ENCODE measurements at places on chromosomes 4 and X.
A peak's percentile ranks its signal among the peaks of the same experiment; 100 is the strongest.

DNA sequence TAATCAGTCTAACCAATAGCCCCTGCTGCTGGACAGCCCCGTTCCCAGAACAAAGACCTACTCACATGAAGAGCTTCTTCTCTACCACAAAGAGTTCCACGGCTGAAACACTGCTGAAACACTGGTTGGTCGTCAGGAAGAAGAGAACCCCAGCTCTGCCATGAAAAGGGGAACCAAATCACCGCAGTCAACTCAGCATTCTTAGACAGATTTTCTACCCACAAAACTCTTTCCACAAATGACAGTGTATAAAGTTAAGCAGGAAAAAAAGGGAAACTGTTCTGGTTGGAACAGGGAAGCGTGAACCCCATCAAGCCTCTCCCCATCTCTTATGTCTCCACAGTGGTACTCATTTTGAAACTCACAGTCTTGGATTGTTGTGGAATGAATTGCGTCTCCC lies 57.3 kb downstream of the ABCG2 start:
- no peak for DNase-seq

GRCh38 chr4:40140196-40140595 lies 56.6 kb upstream of the RHOH start:
- no peak for DNase-seq

DNA sequence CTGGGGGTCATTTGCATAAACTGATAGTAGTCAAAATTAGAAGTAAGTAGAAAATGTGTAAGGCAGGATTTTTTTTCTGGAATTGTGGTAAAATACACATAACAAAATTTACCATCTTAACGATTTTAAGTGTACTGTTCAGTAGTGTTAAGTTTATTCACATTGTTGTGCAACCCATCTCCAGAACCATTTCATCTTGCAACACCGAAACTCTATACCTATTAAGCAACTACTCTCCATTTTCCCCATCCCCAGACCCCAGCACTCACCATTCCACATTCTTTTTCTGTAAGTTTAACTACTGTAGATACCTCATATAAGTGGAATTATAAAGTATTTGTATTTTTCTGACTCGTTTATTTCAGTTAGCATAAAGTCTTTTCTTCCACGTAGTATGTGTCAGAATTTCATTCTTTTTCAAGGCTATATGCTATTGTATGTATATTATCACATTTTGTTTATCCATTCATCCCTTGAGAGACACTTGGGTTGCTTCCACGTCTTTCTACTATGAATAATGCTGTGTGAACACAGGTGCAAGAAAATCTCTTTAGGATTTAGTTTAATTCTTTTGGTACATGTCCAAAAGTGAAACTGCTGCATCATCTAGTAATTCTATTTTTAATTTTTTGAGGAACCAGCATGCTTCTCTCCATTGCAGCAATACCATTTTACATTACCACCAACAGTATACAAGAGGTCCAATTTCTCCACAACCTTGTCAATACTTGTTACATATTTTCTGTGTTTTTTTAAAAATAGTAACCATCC lies 39.1 kb upstream of the NSUN7 start:
- no peak for DNase-seq

DNA sequence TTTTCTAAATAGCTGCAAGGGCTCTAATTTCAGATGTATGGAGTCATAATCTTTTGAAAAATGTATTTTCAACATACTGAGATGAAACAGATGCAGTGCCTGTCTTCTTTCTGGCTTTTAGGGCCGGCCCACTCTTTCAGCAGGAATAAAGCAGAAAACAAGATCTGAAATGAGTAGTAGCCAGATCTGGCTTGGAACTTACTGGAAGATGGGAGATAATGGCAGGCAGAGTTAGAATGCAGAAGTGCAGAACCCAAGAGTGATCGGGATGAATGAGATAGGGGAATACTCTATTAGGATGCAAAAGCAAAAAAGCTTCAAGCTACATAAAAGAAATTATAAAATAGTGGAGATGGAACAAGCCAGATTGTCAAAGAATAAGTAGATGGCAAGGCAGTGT lies 1.4 kb upstream of the FAM120C start:
- DNase-seq: no peak

DNA sequence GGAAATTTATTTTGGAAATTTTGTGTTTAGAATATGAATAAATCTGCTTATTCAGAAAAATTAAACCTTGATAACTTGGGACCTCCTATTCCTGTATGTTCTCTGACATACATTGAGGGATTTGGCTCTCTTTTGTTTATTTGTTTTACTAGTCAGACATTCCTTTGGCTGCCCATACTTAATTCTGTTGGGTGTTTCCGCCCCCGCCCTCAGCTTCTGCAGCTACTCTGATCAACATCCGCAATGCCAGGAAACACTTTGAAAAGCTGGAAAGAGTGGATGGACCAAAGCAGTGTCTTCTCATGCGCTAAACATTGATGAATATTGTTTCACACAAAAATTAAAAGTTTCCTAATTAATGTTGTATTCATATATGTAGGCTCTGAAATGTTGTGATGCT lies 40.5 kb downstream of the RRAGB start:
- DNase-seq: no peak

DNA sequence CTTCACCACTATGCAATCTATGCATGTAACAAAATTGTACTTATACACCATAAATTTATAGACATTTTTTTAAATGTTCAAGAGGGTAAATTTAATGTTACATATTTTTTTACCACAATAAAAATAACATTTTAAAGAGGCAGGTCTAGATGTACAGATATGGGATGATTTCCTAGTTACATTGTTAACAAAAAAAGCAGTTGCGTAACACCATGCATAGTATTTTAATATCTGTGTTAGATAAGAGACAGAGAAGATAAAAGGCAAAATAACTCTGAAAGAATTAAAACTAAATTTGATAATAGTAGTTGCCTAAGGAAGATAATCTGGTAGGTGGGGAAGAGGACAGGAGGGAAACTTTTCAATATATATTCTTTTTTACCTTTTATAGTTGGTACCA lies 9.1 kb upstream of the ATRX start:
- DNase-seq: no peak

GRCh38 chr4:101101072-101101471 lies 246.3 kb downstream of the PPP3CA start:
- DNase-seq: no peak

DNA sequence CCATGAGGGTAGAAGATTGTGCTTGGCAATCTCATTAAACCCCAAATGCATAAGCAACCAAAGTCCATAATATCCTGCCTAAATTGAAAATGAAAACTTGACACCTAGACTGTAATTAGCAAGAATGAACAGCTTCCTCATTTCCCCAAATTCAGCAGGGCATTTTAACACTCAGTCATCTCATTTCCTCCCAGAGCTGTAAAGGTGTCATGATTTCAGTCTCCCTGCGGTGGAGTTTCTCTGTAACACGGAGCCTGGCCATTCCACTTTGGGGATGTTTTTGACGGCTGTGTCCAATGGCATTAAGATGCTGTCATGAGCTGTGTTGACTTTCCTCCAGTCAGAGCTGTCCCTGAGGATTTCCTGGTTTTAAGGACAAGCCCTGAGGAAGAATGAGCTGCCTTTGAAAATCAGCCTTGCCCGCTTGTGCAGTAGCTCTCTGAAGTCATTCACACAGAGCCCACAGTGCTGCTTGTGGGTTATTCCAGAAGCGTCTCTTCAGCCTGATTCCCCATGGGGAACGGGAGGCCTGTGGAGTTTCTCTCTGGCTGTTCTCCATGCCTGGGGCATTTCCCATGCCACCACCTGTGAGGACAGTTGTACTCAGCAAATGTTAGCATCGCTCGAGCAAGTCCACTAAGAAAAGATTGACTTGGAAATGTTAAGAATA lies 187.0 kb downstream of the MID1 start:
- no peak for DNase-seq

DNA sequence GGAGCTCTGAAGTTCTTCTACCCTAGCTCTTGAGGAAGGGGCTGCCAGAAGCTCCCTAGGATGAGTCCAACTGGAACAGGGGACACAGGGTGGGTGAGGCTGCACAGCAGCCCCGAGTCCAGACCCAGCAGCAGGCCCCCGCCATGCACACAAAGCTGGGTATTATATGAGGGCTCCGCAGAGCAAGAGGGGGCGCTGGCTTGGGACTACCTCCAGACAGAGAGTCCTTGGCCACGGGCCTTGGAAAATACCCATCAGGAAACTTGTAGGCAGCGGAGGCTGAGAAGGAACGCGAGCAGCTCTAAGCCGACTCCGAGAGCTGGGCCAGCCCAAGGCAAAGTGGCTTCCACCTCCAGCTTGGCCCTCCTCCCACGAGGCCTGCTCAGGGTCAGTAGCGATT lies 8.1 kb downstream of the HCFC1 start:
- DNase-seq: no peak

- DNase-seq: peak; percentile 48
Observed at GRCh38 chrX:19303256-19303880, 40.4 kb upstream of the PDHA1 start.

DNA sequence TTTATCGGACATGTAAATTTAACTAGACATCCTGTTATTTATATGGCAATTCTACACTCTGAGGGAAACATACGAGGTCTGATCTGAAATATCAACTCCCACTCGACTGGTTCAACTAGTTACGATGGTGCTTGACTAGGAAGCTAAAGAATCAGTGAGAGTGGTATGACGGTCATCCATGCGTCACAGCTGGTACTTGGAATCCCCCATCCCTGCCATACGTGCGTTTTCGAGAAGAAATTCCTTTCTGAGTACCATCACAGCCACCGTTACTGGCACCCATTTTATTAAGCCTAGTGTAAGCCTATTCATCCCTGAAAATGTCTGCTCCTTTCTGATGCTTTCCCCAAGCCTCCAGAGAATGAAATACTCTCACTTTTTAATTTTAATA lies 695 bp upstream of the PIGA start:
- DNase-seq: peak; percentile 54

Data from hepatocyte (in vitro differentiated cells).